ENCODE measurements at places on chromosomes 3 and 15.

DNA sequence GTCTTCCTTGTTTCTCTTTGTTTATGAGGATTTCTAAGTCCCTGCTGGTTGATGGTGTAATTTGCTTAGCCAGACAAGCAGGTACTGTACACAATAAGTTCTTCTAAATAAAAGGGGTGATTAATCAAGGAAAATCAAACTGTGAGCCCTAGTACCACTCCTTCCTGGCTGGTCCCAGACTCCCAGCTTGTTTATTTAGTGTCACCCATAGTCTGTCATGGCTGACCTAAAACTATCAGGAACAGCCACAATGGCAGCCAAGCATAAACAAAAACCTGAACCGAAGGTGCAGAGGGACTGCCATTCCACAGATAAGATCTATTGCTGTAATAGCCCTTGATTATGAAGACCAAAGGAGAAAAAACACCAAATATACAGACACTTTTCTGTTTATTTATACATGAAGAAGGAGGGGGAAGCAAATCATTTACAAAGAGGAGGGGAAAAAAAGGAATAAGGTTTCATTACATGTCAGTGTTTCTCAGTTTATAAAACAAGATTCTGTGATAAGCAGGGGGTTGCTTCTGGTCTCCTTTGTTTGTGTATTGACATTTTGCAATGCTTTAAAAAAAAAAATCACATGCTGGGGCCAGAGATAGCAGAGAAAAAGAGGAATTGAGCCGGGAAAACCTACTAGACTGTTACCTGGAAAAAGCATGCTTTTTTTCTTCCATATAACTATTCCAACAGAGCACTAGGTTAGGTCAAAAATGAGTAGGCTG is 182.4 kb upstream of the DPH6 start:
- DNase-seq: no peak

DNA sequence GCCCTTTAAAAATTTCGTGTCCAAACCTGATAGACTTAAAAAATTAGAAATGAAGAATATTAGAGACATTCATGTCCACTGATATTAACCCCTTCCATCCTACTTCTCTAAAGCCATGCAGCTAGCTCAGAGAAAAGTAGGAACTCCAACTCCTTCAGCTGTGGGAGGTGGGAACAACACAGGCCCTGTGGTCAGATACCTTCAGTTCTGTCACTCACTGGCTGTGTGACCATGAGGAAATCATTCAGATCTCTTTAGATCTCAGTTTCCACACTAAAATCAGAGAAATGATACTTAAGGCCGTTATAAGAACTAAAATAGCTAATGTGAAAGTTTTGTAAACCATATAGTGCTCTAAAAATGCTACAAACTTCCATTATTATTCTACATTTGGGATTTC is 209.8 kb downstream of the TNIK start:
- no peak for DNase-seq

- DNase-seq: no peak
Measured at GRCh38 chr3:186530415-186530814, 13.8 kb downstream of the CRYGS start.

DNA sequence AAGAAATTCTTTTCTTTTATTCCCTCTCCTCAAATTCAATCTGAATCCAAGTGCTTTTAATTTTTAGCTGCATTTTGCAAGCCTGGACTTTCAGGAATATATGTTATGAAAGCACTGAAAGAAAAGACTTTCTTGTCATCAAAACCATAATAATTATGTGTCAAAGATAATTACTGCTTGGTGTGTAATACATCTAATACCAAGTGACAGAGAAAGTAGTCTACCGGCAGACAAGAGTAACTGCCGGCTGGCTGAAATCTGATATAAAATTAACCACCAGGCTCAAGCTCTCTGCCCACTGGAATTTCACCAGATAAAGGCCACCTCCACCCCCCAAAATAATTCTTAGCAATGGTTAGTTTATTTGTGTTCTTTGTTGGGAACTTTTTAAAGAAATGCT is 220.9 kb upstream of the CDIN1 start:
- no peak for DNase-seq

DNA sequence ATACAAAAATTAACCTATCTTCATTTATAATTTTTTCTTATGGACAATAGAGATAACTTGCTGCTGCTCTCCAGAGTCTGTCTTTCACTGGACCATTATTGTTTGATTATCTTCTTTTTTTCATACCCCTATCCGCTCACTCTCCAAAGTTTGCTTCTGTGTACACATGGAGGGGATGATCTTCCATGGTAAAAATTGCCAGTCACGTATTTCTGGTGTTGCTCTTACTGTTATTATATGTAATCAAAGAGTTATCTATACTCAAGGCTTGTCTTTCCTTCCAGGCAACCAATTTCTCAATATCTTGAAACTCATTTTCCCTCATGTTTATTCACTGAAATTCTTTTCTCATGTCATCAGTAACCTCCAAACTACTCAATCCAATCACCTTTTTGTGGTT is 817.8 kb upstream of the NECTIN3 start:
- DNase-seq: no peak

DNA sequence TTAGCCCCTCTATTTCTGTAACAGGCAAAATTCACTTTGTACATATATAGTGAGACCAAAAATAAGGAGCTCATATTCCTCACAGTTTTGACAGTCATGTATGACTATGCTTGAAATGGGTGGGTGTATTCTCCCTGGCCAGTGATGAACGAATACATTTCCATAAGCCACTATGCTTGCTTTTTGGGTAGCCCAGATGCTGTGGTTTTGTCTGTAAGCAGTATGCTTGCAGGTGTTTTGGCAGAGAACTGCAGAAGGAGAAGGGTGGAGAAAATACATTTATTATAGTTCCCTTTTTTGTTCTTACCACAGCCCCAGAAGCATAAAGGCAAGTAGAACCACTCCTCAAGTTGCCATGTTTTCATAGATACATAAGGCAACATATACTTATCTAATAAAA is 131.2 kb downstream of the RBMS3 start:
- DNase-seq: no peak

DNA sequence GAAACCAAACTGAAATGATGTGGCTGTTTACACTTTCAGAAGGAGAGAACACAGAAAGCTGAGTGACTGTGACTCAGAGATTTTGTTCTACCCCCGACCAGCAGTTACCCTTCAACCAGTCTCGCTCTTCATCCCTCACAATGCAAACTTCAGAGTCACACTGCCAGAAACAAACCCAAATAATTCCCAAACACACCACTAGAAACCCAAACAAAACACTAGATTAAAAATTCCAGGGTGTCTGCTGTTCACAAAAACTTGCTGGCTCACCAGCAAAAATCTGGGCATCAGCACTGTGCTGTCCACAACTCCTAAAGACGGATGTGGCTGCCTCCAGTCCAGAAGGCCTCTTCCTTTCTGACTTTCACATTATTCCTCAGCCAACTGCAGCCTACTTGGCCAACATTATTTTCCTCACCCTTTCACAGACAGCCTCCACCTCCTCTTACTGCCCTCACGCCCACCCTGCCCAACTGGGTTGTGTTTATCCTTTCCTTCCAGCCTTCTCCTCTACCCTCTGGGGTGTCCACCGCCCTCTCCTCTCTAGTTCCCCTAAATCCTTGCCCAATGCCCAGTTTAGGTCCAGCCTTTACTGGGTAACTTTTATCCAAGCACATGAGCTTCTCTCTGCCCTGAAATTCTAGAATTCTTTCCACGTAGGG is 71.4 kb downstream of the MECOM start:
- peak; percentile 17 for DNase-seq

DNA sequence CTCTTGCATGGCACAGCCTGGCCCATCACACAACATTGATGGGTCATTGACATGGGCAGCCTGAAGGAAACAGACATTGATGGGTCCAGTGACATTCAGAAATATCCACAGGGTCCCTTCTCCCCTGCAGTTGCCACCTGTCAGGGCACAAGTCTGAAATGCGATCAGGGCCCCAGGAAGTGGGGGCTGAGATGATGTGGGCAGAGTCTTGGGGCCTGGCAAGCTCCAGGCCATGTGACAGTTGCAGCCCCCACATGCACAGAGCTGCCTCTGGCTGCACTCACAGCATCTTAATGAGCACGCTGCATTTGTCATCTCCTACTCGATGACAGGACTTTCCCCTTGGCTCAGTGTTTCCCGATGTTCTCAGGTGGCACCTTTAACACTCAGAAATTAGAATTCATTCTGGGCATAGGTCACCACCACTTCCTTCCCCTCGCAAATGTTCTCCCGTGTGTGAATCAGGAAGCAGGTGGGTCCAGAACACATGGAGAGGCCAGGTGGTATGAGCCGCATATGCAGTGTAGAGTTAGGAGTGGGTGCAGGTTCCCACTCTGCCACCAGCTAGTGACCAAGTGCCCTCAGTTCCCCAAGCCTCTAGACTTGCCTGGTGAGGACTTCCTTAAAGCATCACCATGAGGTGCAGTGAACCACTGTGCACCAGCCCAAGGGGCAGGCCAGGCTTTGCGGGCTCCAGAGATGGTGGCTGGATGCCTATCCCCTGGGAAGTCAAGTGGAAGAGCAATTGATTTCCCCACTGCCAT is 1.6 kb upstream of the TXNRD3 start:
- no peak for DNase-seq

DNA sequence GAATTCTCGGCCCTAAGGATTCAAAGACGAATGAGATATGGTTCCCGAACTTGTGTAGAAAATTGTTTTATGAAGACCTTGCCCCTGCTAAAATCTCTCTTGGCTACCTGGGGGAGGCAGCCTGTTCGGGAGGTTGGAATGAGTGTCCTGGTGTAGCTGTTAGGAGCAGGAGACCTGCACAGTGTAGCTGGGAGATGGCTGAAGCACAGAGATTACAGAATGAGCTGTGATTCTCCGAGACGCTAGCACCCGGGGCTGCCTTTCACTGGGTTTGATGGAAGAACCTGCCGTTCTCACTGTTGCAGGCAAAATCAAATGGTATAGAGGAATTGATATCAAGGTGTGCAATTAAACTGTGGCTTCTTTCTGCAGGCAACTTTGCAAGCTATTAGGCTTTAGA is 68.0 kb downstream of the TRAK1 start:
- no peak for DNase-seq

GRCh38 chr3:190972840-190973270 is 110.4 kb upstream of the GMNC start:
- DNase-seq: peak; percentile 85

DNA sequence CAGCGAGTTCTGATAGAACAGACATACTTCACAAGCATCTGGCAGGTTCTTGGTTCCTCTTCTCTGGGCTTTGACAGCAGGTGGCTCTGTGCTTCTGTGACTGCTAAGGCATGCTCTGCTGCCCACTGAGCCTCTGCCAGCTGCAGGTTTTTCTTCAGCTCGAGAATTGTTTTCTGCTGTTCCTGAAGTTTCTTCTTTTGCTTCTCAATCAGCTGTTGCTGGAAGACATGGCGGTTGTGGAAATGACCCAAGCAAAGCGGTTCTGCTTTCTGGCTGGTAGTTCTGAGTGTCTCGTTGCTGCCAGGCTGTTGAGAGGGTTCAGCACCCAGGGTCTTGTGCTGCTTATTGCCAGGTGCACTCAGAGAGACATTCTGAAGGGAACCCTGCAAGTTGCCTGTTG is 50.8 kb downstream of the CCDC191 start:
- no peak for DNase-seq

GRCh38 chr15:85164841-85165466 is 183.3 kb downstream of the PDE8A start:
- no peak for DNase-seq

DNA sequence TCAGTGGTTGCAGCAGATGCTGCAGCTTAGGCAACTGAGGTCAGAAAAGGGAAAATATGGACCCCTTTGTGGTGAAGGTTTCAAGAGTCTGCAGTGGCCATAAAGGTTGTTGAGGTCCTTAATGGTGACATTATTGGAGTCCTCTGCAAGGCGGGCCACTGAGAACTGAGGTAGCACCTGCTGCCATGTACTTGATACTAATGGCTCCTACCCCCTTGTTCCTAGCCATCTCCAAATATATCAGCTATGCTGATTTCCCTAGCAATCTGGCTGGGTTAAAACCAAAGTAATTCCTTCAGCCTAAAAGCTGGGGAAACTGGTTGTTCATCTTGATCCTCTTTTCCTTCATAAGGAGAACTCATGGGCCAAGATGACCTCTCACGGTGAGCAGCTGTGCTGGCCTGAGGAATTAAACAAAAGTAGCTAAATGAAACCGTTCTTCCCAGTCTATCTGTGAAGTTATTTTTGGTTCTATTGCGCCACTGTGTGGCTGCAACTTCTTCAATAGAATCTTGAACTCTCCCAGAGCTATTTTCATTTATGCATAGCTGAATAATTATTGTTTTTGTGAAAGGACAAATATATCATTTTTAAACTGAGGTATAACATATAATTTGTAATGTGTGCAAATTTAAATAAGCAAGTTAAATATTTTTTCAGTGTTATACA is 76.1 kb upstream of the PLSCR4 start:
- peak; percentile 62 for DNase-seq

GRCh38 chr3:119279584-119280243 is 14.5 kb upstream of the ARHGAP31 start:
- DNase-seq: no peak

DNA sequence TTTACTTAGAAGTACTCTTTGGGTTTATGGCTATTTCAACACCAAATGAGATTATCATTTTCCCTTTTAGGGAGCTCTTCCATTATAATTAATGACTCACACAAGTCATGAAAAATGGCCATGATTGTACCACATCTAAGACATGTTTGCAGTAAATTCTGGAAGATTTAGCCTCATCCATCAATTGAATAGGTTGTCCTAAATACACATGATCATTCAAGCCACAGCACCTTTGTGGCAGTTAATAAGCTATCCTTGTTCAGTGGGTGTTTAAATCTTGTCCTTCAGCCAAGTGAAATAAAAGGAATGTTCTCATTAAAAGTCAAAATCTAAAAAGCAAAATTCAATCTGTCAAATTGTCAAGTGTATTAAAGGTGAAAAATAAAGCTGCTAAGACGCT is 237.5 kb downstream of the ZPLD1 start:
- no peak for DNase-seq

DNA sequence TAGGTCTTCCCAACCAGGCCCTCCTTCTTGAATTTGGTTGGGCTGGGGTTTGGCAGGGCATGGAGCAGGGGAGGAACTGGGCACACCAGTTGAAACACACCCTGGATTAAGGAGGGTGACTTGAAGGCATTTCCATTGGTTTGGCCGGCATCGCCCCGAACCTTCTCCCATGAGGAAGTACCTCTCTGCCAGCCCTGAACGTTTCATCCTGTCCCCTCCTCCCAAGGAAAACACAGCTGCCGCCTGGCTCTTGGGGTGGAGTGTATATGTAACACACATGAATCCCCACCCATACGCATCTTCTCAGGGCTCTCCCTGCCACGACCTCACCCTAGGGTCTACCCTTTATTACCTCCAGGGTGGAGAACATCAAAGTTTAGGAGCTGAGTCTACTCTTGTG is 14.6 kb downstream of the UBAP1L start:
- no peak for DNase-seq

- DNase-seq: peak; percentile 29
Measured at GRCh38 chr3:186025161-186025560, 83.7 kb downstream of the ETV5 start.
